Substantia nigra (tissue), 51 donors: ENCODE measurements at places on chromosomes 5 and 9.

DNA sequence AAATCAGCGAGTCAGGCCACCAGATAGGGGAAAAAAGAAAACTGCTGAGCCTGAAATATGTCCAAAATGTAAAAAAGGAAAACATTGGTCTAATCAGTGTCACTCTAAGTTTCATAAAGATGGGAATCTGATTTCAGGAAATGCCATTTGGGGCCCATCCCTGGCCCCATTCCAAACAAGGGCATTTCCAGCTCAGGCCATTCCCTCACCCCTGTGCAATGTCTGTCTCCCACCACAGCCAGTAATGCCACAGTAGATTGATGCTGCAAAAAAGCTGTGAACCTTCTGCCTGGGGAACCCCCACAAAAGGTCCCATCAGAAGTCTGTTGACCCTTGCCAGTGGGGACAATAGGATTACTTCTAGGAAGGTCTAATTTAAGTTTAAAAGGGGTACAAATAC lies 199.6 kb downstream of the YTHDC2 start:
- no peak for DNase-seq

- no peak for DNase-seq
These were observed 209.0 kb upstream of the IRX1 start for GRCh38 chr5:3386637-3387036.

DNA sequence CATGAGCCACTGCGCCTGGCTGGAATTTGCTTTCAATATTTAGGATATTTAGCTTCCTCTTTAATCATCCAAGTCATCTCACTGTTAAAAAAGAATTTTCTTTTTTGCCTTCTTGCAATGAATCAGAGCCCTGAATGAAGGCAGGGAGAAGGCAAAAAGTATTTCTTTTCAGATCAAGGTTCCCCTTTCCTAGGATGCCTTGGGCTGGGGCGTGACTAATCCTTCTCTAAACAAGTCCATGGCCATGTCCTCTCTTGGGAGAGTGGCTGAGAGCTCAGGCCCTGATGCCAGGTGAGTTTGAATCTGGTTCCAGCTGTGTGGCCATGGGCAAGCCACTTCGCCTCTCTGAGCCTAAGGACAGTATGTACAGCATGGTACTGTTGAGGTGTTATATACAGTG lies 84.8 kb upstream of the NEURL1B start:
- DNase-seq = no peak

DNA sequence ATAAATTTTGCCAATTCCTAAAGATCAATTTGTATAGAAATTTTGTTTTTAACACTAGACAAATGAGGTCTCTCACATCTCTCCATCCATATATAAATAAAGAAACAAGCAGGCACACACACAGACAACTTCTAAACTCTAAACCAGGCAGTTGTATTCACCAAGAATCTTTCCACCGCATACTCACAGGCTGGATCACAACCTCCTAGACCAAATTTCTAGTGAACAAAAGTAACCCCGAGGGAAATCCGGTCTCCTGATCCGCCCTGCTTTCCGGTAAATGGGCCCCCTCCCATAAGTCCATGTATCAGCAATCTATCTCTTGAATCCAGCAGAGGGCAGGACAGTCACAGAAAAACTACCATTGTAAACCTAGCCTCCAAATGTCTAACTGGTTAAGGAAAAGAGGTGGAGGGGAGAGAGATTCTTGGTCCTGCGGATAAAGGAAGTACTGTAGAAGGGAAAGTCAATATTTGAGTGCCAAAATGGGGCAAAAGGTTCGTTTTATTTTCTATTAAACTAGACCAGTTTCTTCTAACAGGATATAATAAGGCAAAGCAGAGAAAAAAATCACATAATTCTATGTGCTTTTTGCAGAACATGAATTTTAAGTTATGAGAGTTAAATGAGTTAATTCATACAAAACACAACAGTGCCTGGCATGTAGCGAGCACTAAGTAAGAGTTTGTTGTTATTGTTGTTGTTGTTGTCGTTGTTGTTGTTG lies 4.8 kb upstream of the SMU1 start:
- no peak for DNase-seq

GRCh38 chr9:13806714-13807113 lies 507.2 kb downstream of the NFIB start:
- DNase-seq = no peak

- DNase-seq = no peak
These were observed 121.3 kb downstream of the DAB2IP start for GRCh38 chr9:121772600-121773285.

GRCh38 chr5:147509710-147510651 lies at the start of gene DPYSL3:
DPYSL3 (minus strand) TSS chr5:147510068; CDS start chr5:147509858, 210 bp downstream.
- peak; percentile 43 for DNase-seq

DNA sequence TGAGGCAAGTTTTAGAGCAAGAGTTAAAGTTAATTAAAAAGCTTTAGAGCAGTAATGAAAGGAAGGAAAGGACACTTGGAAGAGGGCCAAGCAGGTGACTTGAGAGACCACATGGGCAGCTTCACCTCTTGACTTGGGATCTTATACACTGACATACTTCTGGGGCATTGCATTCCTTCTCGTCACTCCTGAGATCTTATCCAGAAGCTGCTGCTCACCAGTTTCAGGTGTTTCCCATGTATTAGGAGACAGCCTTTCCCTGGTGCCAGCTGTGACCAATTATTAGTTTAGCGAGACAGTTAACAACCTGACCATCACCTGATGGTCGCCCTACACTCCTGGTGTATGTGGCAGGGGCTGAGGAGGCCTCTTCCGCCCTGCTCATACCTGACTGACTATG lies 382.1 kb downstream of the KDM4C start:
- DNase-seq = no peak

DNA sequence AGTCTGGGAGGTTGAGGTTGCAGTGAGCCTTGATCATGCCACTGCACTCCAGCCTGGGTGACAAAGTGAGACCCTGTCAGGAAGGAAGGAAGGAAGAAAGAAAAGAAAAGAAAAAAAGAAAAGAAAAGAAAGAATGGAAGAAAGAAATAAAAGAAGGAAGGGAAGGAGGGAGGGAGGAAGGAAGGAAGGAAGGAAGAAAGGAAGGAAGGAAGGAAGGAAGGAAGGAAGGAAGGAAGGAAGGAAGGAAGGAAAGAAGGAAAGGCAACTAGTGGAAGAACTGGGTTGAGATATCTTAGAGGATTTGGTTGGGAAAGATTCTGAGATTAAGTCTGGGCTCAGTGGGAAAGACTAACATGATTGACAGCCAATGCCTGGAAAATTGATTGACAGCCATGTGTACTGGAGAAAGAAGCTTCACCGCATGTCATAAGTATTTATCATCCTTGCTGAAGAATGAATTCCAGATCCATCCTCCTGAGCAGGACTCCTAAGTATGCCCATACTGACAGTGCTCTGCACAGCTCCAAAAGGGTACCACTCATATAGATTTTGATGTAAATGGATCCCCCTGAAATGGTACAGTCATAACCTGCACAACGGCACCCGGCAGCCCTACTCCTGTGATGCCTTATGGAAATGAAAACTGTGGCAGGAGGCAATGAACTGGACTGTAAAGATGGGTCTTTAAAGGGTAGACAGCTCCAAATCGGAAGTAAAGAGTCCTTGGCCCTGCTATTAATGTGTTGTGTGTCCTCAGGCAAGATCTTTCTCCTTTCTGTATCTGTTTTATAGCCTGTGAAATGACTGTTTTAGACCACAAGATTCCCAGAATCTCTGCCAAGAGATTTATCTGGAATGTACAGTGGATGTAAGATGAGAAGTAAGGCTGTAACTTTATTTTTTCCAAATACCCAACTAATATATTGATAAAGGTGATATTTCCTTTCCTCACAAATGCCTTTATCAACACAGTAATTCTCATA lies 16.9 kb upstream of the ADRA1B start:
- no peak for DNase-seq

DNA sequence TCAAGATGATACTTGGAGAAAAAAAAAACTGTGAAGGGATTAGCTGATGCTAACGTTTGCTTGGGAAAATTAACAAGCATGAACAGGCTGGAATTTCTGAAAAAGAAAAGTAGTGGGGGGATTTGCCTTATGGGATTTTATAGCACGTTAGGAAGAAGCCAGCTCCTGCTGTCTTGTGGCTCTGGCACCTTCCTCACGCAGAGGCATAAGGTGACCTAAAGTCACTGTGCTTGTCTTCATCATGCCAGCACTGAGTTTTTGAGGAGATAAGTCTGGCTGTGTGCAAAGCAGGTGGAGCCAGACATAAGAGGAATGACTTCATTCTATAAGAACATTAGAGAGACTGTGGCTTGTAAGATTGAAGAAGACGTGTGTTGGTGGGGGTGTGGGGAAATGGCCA lies 94.4 kb upstream of the MAP1B start:
- DNase-seq = no peak

- DNase-seq = no peak
These were observed 197.7 kb downstream of the PRELID2 start for GRCh38 chr5:145637396-145637795.

DNA sequence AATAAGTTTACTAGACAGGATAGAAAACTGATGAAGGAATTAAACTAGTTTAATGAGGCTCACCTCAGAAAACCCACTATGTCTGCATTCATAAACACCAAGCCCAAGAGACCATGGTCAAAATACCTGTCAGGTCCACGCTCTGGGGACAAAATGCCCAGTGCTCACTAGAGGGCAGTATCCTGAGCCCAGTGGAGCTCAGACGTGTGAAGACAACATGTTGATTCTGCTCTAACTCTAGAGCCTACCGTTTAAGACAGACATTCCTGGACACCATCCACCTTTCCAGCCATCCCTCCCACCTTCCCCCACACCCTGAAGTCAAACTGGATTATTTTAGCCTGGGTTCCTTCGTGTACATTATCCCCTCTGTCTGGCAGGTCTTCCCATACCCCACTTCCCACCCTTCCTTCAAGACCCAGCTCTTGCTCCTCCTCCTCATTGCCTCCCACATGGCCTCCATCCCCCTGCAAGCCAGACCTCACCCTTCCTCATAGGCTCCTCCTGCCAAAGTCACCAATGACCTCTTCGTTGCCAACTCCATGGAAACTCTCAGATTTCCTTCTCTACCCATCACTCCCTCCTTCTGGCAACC lies 142.3 kb upstream of the FSTL4 start:
- no peak for DNase-seq
